ENCODE measurements at places on chromosomes 4 and X.

- no peak for DNase-seq
Observed at GRCh38 chr4:126023896-126024295, 709.1 kb downstream of the FAT4 start.

DNA sequence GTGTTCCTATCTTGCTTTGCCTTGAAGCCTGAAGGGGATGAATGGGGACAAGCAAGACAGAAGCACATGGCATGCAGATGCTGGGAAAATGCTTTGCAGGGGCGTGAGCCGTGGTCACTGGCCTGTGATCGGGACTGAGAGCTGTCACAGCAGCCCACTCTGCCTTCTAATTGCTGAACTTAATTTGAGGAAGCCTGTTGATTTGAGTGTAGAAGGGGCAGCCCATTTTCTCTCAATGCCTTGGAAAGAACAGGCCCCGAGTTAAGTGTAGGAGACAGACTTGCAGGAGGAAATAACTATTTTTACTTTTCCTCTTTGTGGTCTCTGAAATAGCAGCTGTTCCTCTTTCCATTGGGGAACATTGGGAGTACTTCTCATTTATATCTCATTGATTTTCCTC is 26.1 kb upstream of the TBC1D1 start:
- no peak for DNase-seq

- DNase-seq: no peak
Observed at GRCh38 chr4:177287255-177287654, 22.4 kb upstream of the NEIL3 start.

GRCh38 chrX:68183612-68184214 is 249.6 kb downstream of the OPHN1 start:
- no peak for DNase-seq

GRCh38 chr4:174222266-174222872 is 61.1 kb downstream of the FBXO8 start:
- DNase-seq: no peak

GRCh38 chr4:183183906-183184535 is 85.0 kb downstream of the WWC2 start:
- no peak for DNase-seq

GRCh38 chr4:12658146-12658545 is 826.0 kb downstream of the RAB28 start:
- no peak for DNase-seq

GRCh38 chr4:1975880-1976279 is 32.9 kb downstream of the NELFA start:
- DNase-seq: no peak

DNA sequence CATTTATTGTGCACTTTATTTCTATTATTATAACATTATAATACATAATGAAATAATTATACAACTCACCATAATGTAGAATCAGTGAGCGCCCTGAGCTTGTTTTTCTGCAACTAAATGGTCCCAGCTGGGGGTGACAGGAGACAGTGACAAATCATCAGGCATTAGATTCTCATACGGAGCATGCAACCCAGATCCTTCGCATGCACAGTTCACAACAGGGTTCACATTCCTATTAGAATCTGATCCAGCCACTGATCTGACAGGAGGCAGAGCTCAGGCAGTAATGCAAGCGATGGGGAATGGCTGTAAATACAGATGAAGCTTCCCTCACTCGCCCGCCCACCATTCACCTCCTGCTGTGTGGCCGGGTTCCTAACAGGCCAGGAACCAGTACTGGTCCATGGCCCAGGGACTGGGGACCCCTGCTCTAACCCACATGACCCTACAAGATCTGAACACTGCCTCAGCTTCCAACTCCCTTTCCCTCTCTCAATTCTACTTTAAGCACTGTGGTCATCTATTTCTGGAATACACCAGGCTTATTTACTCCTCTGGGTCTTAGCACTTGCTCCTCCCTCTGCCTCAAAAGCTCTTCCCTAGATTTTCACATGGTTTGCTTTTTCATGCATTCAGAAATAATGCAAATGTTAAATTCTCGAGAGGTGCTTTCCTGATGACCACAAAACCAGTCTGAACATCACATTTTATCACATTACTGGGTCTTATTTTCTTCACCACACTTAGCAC is 166.8 kb upstream of the HCCS start:
- no peak for DNase-seq

- no peak for DNase-seq
Observed at GRCh38 chrX:115047181-115047580, 29.8 kb upstream of the IL13RA2 start.
